ENCODE measurements at places on chromosomes 3 and 15. TPM values are rescaled to one million over a fixed set of nuclear protein-coding genes. Genes with fewer than 3 reads are reported as not detected.

GRCh38 chr3:189361103-189361835 lies 189.5 kb downstream of the TPRG1 start:
- no peak for DNase-seq

DNA sequence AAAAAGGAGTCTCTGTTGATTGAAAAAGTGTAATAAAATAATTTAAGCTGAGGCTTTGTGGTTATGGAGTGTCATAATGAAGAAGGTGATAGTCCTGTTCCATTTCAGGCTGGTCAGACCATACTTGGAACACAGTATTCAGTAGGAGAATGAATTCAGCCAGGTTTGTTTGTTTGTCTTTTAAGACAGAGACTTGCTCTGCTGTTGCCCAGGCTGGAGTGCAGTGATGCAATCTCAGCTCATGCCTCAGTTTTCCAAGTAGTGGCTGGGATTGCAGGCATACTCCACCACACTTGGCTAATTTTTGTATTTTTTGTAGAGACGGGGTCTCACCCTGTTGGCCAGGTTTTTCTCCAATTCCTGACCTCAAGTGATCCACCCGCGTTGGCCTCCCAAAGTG lies 33.5 kb downstream of the IQGAP1 start:
- DNase-seq: no peak

DNA sequence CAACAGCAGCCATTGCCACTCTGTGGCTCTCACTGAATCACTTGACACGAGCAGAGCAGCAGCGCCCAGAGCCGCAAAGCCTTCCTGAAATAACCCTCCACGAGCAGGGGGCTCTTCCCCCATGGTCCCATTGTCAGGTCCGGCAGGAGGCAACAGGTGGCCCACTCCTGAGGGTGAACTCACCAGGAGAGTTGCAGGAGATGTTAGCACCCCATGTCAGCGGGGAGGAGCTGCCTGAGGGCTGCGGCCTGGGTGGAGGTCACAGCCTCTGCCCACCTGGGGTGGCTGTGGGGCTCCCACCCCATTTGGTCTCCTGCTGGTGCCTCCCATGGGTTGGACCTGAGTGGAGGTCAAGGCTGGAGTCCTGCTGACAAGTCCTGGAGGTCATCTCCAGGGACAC lies 12.3 kb upstream of the C3orf22 start:
- no peak for DNase-seq

CD200R1 gene
- 2.5 TPM for polyA plus RNA-seq

DISP2 gene
- 0.55 TPM for polyA plus RNA-seq

DNA sequence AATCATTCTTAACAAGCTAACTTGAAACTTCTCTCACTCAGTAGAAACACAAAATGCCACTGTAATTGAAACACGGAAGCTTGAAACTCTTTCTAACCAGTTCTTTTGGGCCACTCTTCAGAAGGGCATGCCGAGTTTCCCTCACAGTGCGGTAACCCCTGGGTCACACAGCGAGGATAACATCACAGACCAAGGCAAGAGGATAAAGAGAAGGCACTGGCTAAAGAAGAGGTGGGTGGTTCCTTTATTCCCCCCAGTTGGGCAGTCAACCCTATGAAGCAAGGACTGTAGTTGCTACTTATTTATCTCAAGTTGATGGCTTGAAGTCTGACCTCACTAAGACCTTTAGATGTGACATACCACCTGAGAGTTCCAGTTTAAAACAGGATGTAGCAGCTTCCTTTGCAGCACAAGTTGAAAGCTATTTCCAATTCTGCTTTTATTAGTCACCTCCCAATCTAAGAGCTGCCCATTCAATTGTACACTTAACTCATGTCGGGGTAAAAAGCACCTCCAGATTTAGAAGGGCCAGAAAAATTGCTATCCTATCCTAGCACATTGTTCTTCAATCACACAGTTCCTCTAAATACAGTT lies 272.4 kb downstream of the TIGIT start:
- DNase-seq: no peak

- no peak for DNase-seq
Observed at GRCh38 chr3:58049143-58049785, 41.0 kb downstream of the FLNB start.

GRCh38 chr3:172624999-172625398 lies 85.9 kb downstream of the NCEH1 start:
- no peak for DNase-seq

DNA sequence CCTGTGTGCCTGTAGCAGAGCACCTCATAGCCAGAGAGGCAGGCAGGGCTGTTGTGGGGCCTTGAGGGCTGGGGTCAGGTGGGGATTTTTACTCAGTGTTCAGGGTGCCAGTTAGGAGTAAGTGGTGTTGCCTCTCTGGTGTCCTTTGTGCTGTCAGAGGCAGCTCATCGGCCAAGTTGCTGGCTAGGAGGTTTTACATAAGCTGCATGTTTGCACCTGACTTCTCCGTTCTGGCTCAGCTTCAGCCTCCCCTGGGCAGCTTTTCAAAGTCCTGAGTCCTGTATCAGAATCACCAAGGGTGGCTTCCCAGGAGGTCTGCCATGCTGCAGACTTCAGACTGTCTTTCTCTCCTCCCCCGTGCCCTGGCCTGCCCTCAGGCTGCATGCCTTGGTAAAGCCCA lies 242.6 kb upstream of the TPM1 start:
- no peak for DNase-seq

DNA sequence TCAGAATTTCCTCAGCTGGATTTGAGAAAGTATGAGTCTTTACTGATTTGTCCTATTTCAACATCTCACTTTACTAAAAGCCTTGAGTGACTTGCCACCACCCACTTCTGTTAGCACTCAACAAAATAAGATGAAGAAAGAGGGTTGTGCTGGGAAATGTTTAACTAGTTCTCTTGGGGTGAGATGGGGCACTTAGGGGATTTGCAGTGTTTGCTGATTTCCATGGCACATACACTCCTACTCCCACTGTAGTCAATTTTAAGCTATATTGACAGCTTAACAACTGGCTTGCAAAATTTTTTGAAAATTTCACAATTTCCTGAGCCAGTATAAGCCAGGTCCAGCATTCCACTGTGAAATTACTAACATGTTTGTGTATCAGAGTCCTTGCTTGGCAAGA lies 463.1 kb upstream of the ARHGEF26 start:
- no peak for DNase-seq

DNA sequence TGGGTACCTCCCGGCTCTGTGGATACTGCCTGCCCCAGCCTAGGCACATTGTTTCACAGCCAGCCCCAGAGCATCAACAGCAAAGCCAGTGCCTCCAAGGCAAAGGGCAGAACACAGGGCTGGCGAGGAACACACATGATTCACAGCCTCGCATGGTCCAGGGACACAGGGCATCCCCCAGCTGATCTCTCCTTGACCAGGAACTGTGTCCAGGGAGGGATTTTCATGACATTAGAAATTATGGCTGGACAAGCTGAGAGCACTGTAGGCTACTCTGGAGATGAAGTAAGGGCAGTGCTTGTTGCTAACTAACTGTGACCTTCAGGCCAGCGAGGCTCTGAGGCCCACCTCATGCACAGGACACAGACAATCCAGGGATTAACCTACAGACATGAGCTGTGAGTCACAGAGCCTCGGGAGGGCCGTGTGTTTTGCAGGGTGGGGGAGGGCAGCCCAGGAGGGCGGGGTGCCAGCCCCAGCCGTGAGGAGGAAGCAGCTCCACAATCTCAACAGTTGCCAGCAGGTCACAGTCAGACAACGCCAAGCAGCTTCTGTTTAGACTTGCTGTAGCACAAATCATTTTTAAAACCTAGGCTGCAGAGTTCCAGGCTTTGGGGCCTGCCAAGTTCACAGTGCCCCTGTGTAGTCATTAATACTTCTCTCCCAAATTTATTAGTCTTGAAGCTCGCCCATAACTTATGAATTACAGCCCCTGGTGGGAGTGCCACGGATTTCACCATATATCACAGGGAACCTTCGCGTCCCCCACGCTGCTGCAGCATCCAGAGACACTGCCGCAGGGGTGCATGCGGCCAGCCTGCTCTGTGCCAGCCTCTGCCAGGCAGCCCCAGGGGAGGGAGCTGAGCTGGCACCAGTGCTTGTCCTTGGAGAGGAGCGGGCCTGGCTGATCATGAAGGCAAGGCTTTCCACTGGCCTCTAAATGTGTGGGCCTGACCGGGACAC lies 114.7 kb downstream of the ETFA start:
- no peak for DNase-seq

DNA sequence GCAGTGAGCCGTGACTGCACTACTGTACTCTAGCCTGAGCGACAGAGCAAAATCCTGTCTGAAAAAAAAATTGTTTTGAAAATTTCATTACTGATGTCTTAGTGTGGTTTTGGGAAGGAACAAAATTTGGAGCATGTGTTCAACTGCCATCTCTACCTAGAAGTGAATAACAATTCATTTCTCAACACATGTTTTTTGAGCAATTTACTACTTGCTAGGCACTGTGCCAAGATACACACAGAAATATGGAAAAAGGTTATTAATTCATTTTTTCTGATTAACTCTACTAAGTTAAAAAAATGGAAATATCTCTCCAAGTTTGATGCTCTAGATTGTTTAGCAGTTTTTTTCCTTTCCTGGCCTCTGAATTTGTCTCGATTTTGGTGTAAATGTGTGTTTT lies 5.2 kb upstream of the TCF12 start:
- no peak for DNase-seq

GOLGA8J gene
- 0.05 TPM for polyA plus RNA-seq

PAQR5 gene
- polyA plus RNA-seq: 0.25 TPM

DNA sequence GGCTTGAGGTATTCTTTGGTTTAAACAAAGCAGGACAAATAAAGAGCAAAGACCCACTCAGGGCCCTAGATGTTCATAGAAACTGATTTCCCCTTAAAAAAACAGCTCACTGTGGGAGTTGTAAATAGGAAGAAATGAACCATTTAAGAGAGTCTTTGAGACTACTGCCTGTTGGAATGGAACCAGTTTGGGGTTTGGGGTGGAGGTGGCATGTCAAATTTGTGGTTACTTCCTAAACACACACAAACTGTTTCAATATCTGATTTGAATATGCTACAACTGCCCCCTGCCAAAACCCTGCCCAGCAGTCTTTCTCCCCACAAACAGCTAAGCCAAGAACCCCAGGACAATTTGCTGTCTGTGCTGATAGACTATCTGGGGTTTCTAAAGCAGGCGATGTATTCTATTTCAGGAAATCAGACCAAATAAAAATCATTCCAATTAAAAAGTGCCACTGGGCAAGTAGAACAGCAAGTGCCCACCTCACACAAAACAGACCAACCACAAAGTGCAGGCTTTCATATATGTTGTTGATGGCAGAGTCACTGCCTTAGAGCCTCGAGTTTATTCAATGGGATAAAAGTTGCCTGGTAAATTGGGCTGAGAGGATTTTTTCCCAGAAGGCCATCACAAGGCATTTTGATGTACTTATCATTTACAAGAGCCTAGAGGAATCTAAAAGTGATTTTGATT lies 293.9 kb upstream of the PROK2 start:
- DNase-seq: no peak

RARRES1 gene
- 7.3 TPM for polyA plus RNA-seq

DNA sequence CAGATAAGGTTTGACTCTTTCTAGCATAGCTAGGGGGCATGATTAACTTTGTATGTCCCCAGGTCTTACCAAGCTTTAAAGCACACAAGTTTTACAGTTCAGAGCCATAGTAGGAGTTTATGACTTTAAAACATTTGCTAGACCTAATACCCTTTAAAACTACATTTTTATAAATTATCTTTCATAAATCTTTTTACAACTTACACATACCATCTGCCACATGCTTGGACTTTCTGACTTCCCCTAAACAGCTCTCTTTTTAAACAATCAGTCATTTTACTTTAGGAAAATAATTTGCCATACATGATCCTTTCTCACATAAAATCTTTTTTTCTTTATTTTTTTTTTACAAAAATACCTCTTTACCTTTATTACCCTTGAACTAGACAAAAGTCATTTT lies 735.3 kb upstream of the CADM2 start:
- no peak for DNase-seq

DNA sequence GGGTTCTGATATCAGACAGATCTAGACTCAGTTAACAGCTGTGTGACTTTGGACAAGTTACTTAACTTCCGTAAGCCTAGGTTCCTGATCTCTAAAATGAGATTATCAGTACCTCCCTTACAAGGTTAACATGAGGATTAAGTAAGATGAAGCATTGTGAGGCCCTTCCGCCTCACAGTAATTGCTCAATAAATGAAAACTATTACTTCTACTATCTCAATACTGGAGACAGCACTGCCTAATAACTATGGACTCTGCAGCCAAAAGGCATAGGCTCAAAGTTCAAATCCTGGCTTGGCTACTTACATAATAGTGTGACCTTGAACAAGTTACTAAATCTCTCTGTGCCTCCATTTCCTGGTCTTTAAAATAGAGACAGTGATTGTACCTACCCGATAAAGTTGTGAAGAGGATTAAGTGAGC lies 82.0 kb upstream of the ATP11B start:
- no peak for DNase-seq

DNA sequence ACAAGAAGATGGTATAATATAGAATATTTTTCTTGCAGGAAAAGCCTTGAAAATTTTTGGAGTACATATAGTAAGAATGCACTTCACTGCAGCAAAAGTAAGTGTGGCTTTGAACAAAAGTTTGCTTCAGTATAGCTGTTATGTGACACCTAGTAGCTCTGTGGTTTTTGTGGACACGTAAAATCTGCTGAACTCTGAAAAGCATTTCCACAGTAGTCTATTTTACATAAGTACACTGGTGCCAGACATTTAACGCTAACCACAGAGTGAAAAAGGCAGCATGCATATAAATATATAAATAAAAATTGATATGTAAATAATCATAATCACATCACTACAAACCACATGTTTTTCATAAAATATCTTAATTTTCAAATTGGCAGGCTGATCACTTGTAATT lies 39.8 kb downstream of the CGGBP1 start:
- DNase-seq: peak; percentile 51

GRCh38 chr3:134236505-134237170 lies 14.0 kb downstream of the RYK start:
- no peak for DNase-seq

DNA sequence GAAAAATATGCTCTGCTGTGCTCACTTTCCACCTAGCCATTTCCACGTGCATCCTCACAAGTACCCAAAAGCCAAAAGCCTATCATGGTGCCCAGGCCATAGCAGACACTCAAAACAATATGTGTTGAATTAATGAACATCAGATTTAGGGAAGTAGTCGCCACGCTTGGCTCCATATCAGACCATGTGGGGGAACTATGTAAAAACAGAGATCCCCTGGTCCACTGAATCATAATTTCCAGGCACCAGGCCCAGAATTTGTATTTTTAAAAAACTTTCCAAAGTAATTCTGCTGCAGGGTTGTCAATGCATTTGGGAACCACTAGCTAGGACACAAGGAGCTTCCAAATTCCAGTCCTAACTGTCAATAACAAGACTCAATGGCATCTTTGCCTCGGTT lies 77.3 kb downstream of the CNTN3 start:
- no peak for DNase-seq

DNA sequence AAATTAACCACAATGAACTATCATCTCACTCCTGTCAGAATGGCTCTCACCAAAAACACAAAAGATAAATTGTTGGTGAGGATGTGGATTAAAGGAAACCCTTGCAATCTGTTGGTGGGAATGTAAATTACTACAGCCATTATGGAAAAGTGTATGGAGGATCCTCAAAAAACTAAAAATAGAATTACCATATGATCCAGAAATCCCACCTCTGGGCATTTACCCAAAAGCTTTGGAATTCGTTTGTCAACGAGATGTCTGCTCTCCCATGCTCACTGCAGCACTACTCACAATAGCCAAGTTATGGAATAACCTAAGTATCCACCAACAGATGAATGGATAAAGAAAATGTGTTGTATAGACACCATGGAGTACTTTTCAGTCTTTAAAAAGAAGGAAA lies 21.6 kb downstream of the FSIP1 start:
- no peak for DNase-seq

- DNase-seq: no peak
Observed at GRCh38 chr3:186038360-186038759, 70.5 kb downstream of the ETV5 start.
